ENCODE measurements at places on chromosomes 7 and 10.

- DNase-seq, result no peak
Observed at GRCh38 chr7:123770378-123770777, 21.6 kb upstream of the WASL start.

DNA sequence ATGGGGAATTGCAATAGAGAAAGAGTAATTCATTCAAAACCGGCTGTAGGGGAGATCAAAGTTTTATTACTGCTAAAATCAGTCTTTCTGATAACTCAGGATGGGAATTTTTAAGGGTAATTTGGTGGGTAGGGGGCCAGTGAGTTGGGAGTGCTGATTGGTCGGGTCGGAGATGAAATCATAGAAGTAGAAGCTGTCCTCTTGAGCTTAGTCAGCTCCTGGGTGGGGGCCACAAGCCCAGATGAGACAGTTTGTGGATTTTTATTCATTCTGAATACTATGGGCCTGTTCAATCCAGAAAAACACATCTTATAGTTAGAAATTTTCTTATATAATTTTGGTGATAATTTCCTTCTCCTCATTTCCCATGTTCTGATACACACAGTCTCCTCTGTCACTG is 25.4 kb downstream of the CALD1 start:
- DNase-seq, result no peak

DNA sequence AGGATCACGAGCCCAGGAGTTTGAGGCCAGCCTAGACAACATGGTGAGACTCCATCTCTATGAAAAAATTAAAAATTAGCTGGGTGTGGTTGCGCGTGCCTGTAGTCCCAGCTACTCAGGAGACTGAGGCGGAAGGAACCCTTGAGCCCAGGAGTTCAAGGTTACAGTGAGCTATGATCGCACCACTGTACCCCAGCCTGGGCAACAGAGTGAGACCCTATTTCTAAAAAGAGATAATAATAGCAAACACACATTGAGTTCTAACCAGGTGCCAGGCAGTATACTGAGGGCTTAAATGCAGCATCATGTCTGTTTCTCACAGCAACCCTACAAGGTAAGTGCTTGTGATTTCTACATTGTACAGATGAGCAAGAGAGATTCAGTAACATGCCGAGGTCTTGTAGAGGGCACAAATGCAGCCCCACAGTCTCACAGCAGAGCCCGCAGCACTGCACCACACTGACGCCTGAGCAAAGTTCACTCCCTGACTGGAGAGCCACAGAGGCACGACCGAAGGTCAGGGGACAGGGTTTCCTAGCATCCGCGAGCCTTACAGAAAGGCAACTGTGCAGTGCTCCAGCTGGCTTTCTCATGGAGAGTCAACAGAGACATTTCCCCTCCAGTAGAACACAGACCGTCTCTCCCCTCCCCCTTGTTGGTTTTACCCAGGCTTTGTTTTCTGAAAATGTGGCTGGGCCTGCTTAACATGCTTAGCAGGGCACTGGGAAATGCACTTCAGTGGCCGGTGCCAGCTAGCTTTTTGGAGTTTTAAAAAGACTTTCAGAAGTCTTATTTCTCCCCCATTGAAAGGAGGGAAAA is 36.5 kb downstream of the PDSS1 start:
- DNase-seq, result no peak

DNA sequence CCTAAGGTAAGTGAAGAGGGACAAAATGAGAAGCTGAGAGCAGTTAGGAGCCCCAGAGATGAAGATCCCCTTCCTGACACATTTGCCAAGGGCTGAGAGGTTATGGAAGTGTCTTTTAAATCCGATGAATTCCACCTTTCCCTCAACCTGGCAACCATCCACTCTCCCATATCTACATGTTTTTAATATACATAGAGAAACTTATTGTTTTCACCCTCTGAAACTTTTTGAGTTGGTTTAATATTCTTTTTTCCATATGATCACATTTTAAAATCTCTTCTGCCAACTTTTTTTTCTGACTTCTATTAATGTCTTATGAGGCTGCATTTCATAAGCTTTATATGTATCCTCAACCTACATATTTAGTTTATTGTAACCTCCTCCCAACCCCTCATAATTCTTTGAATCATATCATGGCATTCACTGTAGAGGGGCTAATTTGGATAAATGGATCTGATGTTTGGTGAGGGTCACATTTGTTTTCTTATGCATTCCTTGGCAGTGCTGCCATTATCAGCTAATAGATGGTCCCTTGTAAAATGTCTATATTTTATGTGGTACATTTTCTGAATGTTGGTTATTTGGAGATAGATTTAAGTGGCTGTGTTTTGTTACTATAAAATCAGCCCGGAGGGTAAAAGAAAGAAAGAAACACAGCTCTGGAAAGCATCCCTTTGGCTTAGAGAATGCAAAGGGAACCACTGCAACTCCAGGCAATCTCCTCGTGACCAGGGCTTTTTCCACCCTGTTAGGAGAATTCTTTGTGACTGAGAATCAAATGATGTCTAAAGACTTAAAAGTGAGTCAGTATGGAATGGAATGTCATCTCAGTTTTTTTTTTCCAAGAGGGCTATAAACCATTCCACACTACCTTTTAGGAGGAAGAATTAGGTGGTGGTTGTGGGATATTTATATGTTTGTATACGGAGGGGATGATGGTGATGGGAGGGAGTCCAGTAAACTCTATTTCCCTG is 334.4 kb downstream of the SUGCT start:
- no peak for DNase-seq

DNA sequence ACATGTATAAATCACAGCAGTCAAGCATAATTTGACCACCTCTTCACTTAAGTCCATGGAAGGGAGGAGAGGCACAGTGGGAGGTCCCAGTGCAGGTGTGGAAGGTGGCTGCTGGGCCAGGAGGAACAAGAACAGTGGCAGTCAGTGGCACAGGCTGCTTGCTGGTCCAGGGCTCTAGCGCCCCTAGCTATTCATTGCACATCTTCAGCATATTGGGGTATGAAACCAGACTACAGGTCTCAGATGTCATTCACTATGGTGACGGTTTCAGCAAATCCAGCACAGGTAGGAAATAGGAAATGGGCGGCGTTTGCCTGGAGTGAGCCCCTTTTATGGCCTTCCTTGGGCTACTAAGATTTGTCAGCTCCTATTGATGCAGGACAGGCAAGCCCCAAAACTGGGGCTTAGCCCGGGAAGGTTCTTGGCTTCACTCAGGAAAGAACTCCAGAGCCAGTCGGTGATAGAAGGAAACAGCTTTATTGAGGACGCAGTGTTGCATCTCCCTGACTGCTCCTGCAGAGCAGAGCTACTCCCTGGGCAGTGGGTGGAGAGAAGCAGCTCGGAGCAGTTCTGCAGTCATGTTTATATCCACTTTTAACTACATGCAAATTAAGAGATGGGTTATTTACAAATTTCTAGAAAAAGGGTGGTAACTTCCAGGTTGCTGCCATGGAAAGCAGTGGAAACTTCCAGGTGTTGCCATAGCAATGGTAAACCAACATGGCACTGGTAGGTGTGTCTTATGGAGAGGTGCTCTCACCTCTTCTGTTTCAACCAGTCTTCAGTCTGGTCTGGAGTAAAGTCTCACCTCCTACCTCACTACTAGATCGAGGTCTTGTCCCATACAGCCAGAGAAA is 608.8 kb downstream of the PARD3 start:
- DNase-seq, result no peak

GRCh38 chr10:133237588-133238465 is at the start of gene VENTX:
TSS of gene VENTX (plus strand) at chr10:133237855. CDS start at chr10:133237915, 60 bp downstream.
- DNase-seq, result no peak

Measured in CD4-positive, alpha-beta T cell treated with Interleukin-4 for 1 hour (primary cell).